ENCODE measurements at places on chromosomes 2 and 18. TPM values are rescaled to one million over a fixed set of nuclear protein-coding genes. Genes with fewer than 3 reads are reported as not detected.

The PARD3B gene
- polyA plus RNA-seq = 0.03 TPM

The RAD51AP2 gene
- not detected for polyA plus RNA-seq

The LIPG gene
- not detected for polyA plus RNA-seq

The LCLAT1 gene
- 6.0 TPM for polyA plus RNA-seq

The WNT6 gene
- polyA plus RNA-seq = not detected

The FAM136A gene
- 26.2 TPM for polyA plus RNA-seq

The NAT8 gene
- not detected for polyA plus RNA-seq

The SPR gene
- polyA plus RNA-seq = not detected

The NEU2 gene
- not detected for polyA plus RNA-seq

The KCNS3 gene
- polyA plus RNA-seq = not detected

The ANKRD30B gene
- not detected for polyA plus RNA-seq

The RALBP1 gene
- polyA plus RNA-seq = 38.4 TPM

The CRYGC gene
- polyA plus RNA-seq = not detected

The IER3IP1 gene
- polyA plus RNA-seq = 16.6 TPM

The DNER gene
- polyA plus RNA-seq = not detected

The EPC2 gene
- 3.0 TPM for polyA plus RNA-seq

The GKN1 gene
- not detected for polyA plus RNA-seq

The IAH1 gene
- 89.1 TPM for polyA plus RNA-seq

The ZEB2 gene
- not detected for polyA plus RNA-seq

The CIB4 gene
- polyA plus RNA-seq = not detected

The SERTAD2 gene
- polyA plus RNA-seq = 6.2 TPM

The ZNF521 gene
- polyA plus RNA-seq = not detected

The LCT gene
- polyA plus RNA-seq = not detected

The ACMSD gene
- polyA plus RNA-seq = not detected

The ANO7 gene
- not detected for polyA plus RNA-seq

The GCC2 gene
- 36.7 TPM for polyA plus RNA-seq

The CABYR gene
- 0.19 TPM for polyA plus RNA-seq

The SNTG2 gene
- polyA plus RNA-seq = not detected

The TRAPPC12 gene
- polyA plus RNA-seq = 47.7 TPM

The SLC5A7 gene
- not detected for polyA plus RNA-seq

The NOTO gene
- polyA plus RNA-seq = not detected

The LYPD6B gene
- polyA plus RNA-seq = not detected

The SLC16A14 gene
- polyA plus RNA-seq = 0.10 TPM

The M1AP gene
- polyA plus RNA-seq = not detected

The MYO3B gene
- not detected for polyA plus RNA-seq

The KCNF1 gene
- polyA plus RNA-seq = not detected

The FAM228A gene
- polyA plus RNA-seq = not detected

The DCDC2C gene
- polyA plus RNA-seq = not detected

The FAM237A gene
- not detected for polyA plus RNA-seq

The HES6 gene
- 2.1 TPM for polyA plus RNA-seq

The CHRNG gene
- not detected for polyA plus RNA-seq

The MALL gene
- polyA plus RNA-seq = 0.34 TPM

The ASB18 gene
- polyA plus RNA-seq = not detected

The CCDC68 gene
- polyA plus RNA-seq = not detected

The CRACDL gene
- 0.18 TPM for polyA plus RNA-seq

The RNF152 gene
- polyA plus RNA-seq = not detected

The IHH gene
- polyA plus RNA-seq = not detected

The PRKD3 gene
- 15.9 TPM for polyA plus RNA-seq

The REG1B gene
- not detected for polyA plus RNA-seq

The SULT1C4 gene
- polyA plus RNA-seq = not detected

The SP9 gene
- not detected for polyA plus RNA-seq

The SERPINB3 gene
- polyA plus RNA-seq = not detected

The PDE11A gene
- not detected for polyA plus RNA-seq

The LYG1 gene
- not detected for polyA plus RNA-seq

The ZBTB7C gene
- not detected for polyA plus RNA-seq

The ITGA4 gene
- polyA plus RNA-seq = 38.0 TPM

The GALNT3 gene
- polyA plus RNA-seq = 2.3 TPM

The VSNL1 gene
- not detected for polyA plus RNA-seq
